HFFc6 (cell line): ENCODE measurements at places on chromosomes 6 and 20. TPM values are rescaled to one million over a fixed set of nuclear protein-coding genes. Genes with fewer than 3 reads are reported as not detected.
A peak's percentile ranks its signal among the peaks of the same experiment; 100 is the strongest.

DNA sequence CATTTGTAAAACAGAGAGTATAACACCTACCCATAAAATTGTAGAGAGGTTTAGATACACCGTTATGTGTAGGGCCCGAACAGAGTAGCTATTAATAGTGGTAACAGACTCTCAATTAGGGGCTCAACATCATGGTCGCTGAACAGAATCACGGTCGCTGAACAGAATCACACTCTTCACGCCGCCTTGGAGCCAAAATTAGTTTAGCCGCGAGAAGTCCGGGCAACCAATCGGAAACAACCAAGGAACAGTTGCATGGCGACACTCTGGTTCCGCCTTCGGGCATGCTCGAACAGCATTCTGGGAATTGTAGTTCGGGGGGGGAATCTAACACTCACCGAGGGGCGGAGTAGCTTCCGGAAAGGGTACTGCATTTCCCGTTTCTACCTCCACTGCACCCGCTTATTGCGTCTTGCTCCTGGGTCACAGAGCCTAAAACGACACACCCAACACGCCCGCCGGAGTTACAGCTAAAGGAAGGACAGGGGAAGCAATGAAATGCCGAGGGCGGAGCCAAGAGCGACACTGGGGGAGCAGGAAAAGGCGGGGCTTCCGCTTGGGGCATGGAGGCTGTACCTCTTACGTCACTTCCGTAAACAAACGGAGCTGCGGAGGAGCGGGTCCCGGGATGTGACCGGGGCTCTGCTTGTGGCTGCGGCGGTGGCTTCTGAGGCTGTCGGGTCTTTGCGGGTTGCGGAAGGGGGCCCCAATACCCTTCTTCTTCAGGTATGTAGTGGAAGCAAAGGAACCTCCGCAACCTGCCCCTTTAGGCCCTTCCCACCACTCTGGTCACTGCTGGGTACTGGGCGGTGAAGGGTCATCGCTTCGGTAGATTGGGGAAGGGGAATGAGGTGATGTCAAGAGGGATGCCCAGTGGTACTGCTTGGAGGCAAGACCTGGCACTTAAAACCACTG lies at the start of gene CCDC28A:
Gene CCDC28A (plus strand): TSS at position 593 of the 915 bp plus-strand sequence. CDS start 2,352 bp downstream, outside the sequence.
- peak; percentile 93 for DNase-seq

DNA sequence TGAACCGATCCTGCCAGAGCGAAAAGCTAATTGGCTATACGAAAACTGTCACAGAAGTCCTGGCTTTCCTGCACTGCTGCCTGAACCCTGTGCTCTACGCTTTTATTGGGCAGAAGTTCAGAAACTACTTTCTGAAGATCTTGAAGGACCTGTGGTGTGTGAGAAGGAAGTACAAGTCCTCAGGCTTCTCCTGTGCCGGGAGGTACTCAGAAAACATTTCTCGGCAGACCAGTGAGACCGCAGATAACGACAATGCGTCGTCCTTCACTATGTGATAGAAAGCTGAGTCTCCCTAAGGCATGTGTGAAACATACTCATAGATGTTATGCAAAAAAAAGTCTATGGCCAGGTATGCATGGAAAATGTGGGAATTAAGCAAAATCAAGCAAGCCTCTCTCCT lies 14.2 kb downstream of the CCR6 start:
- no peak for DNase-seq

DNA sequence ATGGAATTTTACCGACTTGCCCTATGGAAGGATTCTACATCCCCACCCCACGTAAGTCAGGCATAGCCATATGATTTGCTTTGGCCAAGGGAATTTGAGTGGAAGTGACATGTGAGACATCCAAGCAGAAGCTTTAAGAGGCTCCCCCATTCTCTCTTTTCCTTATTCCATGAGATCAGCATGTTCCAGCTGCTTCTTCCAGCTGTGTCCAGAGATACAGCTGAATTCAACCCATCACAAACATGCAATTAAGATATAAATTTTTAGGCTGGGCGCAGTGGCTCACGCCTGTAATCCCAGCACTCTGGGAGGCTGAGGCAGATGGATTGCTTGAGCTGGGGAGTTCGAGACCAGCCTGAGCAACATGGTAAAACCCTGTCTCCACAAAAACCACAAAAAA lies 16.0 kb upstream of the YWHAB start:
- no peak for DNase-seq

DNA sequence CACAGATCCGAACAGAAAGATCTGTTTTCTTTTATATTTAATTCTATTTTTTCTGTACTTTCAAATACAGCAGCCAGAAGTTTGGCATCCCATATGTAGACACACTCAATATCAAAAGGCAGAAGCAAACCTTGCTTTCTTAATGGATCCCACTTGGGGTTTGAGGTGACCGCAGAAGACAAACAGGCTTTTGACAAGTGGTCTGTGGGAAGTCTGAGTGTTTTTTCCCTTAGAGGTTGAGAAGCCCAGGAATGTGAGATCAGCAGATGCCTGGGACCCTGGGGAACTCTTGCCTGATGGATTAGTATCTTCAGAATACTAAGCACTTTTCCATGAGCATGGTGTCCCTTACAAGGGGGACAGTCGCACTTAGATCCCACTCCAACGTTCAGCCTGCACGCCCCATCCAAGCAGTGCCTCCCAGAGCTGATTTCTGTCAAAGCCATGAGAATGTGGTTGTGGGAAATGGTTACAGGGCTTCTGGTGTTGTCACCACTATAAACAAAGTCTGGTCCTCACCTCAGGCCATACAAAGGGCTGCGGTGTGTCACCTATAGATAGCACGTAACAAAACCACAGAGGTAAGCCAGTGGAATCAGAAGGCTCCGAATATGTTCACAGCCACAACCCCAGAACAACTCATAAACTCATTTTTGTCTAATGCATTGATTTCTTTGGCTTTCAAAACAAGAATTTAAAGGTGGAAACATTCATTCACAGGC lies 12.7 kb downstream of the IL17F start:
- no peak for DNase-seq

- no peak for DNase-seq
Measured at GRCh38 chr20:45372646-45373352, 5.3 kb downstream of the TP53TG5 start.

The ATG5 gene
- 18.5 to 23.2 TPM (median 21.5 TPM) in 3 replicates for total RNA-seq
